ENCODE measurements at places on chromosomes 3 and 15. TPM values are rescaled to one million over a fixed set of nuclear protein-coding genes. Genes with fewer than 3 reads are reported as not detected.
A peak's percentile ranks its signal among the peaks of the same experiment; 100 is the strongest.

The CCR9 gene
- not detected for total RNA-seq

The TTC23 gene
- 45.3 TPM for total RNA-seq

The SLITRK3 gene
- 1.1 TPM for total RNA-seq

The ACKR4 gene
- not detected for total RNA-seq

GRCh38 chr3:169260296-169260695, 403.2 kb downstream of the MECOM start:
- no peak for DNase-seq

The SSUH2 gene
- total RNA-seq: 0.37 TPM

The FETUB gene
- not detected for total RNA-seq

The SLC38A3 gene
- total RNA-seq: 0.77 TPM

GRCh38 chr15:77118882-77119321, 48.0 kb upstream of the TSPAN3 start:
- DNase-seq: peak; percentile 65

GRCh38 chr3:121515313-121515712, 30.5 kb downstream of the POLQ start:
- DNase-seq: no peak

DNA sequence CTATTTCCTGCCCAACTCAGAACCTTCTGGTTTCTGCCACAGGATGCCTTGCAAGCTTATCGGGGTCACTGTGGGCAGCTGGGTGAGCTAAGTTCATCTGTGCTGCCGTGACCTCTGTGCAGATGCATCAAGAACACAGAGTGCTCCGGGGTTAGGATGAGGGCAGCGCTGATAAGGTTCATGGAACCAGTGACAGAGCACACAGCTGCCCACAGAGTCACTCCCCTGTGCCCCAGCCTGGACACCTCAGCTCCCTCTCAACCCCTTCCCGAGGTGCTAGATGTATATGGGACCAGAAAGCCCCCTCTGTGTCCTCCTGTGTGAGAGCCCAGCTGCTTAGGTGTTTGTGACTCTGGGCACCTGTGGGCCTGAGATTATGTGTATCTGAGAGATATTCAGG, 15.8 kb upstream of the ALAS1 start:
- no peak for DNase-seq

The APOD gene
- total RNA-seq: not detected

DNA sequence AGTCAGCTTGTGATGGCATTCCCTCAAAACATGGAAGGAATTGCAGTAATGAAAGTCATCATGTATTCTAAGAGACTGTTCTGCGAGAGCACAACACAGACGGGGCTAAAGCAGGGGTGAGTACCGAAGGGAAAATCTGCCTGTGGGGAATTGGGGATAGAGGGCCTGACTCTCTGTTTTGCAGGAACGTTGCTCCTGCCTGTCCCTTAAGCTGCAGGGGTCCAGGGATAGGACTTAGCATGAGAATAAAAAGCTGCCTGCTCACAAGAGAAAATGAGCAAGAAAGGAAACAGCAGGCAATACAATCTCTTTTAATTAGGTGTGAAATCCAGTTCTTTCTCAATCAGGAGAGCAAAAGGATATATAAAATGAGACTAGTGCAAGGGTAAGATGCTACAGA, 62.2 kb downstream of the TIGIT start:
- peak; percentile 84 for DNase-seq

The GPR160 gene
- total RNA-seq: 4.3 TPM

The ACAD11 gene
- 41.2 TPM for total RNA-seq

DNA sequence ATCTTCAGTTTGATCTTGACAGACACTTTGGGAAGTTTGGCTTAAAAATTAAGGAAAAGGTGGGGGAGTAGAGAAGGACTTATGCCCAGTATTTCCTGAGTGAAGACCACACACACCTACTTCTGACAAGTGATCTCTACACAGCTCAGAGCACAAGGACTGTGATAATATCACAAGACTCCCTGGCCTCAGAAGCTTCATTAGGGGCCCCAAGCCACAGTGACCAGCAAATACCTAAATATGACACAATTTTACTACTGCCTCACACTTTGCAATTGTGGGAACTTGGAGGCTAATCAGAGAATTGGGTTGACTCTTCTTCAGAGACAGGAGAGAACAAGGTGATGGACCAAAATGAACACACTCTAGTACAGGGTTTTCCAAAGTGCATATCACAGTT, 2.6 kb downstream of the ILDR1 start:
- DNase-seq: no peak

DNA sequence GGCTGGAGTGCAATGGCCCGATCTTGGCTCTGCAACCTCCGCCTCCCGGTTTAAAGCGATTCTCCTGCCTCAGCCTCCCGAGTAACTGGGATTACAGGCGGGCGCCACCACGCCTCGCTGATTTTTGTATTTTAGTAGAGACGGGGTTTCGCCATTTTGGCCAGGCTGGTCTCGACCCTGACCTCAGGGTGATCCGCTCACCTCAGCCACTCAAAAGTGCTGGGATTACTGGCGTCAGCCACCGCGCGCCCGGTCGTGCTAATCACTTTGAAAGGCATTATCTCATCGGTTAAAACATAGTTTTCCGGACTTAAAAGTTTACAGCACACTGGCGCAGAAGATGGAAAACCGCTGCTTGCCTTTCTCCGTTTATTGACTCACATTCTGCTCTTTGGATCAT, 27.6 kb upstream of the MTHFS start:
- peak; percentile 6 for DNase-seq

GRCh38 chr3:24640330-24640877, 145.8 kb upstream of the THRB start:
- peak; percentile 38 for DNase-seq

The CGGBP1 gene
- total RNA-seq: 102 TPM

Measured in neural progenitor cell (in vitro differentiated cells).